ENCODE measurements at places on chromosomes 13 and 19.

DNA sequence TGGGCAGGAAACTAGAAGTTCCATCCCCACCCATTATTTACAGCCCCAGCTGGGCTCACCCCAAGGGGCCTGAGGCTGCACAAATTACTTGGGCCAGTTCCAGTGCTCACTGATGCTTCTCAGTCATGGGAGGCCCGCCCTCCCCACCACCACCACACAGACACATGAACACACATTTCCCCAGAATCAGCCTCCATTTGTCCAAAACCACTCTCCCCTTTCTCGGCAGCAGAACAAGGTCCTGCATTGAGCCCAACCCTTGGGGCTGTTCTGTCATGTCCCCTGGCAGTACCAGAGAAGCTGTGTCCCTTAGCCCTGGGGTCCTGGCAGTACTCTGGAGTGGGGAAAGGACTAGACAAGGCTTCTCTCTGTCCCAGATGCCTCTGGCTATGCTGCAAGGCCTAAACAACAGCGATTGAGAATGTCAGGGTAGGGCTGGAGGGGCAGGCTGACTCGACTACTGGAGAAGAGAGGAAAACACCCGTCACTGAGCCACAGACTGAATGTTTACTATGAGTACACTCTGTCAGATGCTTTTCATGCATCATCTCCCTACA lies 21.8 kb downstream of the SAMD4B start:
- DNase-seq: no peak

- no peak for DNase-seq
Measured at GRCh38 chr19:2727640-2727944, 6.4 kb upstream of the DIRAS1 start.

GRCh38 chr13:111968336-111969010 lies 98.5 kb upstream of the SOX1 start:
- DNase-seq: no peak

DNA sequence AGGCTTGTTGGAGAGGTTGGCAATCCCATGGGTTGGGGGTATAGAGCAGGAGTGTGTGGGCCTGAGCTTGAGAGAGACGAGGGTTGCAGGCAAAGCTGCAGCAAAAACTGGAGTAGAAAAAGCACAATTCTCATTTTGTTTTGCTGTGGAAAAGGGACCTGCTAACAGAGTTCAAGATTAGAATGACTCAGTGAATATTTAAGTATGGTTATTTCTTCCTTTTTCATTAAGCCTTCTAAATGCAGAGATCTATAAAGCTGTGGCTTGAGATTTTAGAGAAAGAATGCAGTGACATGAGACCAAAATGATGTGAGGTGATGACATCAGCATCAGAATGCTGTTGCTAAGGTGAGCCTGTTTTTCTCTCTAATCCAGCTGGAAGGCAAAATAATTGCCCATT lies 10.8 kb upstream of the MBNL2 start:
- DNase-seq: no peak

DNA sequence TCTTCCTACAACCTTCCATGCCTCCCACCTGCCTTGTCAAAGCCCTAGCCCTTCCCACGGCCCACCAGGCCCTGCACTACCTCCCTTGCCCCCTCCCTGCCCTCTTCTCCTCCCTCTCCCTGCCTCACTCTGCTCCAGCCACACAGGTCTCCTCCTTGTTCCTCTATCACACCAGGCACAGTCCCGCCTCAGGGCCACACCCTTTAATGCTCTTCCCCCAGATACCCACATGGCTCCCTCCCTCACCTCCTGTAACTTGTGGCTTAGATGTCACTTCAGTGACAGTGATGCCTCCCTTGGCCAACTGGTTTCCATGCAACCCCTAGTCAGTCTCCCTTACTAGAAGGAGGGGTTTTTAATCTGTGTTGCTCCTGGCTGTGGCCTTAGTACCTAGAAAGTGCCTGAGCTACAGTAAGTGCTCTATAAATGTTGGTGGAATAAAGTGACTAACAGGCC lies 1.3 kb downstream of the SIRT6 start:
- DNase-seq: no peak

- no peak for DNase-seq
Measured at GRCh38 chr19:46980761-46981160, 38.9 kb upstream of the NPAS1 start.

Measured in pulmonary artery endothelial cell (primary cell).